Stimulated activated CD4-positive, alpha-beta T cell treated with anti-CD3 and anti-CD28 coated beads, Interleukin-4, amount 100 ng/mL, for 4 hours (primary cell): ENCODE measurements at places on chromosomes 2 and 18.

GRCh38 chr2:28359222-28360057 is 33.2 kb upstream of the FOSL2 start:
- peak; percentile 59 for DNase-seq

- DNase-seq: no peak
These were observed 54.2 kb downstream of the MRPL35 start for GRCh38 chr2:86253424-86253823.

DNA sequence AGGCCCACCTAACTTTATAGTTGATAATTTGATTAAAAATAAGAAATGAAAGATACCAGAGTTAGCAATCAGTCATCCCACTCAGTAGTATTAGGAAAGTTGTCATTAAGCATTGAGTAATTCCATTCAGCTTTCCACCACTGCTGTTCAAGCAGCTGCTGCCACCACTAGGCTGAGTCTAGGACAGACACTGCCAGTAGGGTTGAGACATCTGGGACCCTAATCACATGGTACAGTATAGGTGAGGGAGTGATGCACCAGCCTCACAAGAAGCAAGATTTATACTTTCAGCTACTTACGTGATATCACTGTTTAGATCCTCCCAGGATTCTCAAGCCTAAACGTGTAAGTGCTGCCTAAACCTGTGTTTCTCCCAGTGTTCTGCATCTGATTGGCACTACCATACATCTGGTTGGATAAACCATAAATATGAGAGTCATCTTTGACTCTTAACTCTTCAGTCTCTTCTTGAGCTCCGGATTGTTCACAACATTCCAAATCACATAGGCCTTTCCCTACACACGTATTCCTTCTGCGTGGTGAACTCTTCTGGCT is 3.2 kb downstream of the UBXN4 start:
- DNase-seq: peak; percentile 8

DNA sequence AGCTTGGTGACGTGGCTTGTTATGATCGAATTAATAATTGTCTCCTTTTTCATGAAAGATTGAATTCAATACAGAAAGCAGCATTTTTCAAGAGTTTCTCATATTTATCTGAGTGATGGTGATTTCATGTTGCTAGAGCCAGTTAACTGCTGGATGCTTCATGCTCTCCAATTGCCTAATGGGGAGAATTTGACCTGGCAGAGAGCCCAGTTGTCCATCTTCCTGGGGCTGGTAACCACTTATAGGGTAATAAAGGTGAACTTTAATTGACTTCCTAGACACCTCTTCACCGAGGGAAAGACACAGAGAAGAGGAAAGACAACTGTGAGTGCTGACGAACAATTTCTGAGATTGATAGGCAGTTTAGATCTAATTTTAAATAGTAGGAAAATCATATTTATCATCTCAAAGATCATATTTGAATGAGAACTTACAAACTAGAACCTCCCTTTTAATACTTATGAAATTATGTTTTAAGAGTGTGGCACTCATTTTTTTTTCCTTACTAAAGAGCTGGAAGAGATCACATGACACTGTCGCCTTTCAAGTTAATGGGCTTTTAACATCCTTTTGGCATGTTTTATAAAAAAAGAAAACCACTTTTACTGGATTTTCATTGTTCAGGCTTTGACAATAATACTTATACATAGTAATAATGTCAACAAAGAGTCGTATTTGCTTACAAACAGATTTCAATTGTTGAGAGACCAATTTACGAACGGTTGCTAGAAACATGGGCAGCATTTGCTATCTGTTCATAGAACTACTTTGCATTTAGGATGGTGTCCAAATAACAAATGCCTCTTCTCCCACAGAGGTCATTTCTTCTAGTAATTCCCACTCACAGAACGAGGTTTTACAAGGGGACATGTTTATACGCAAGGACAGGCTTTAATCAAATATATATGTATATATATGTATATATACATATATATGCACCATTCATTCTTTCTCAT is 153.3 kb downstream of the RAPGEF4 start:
- DNase-seq: no peak

DNA sequence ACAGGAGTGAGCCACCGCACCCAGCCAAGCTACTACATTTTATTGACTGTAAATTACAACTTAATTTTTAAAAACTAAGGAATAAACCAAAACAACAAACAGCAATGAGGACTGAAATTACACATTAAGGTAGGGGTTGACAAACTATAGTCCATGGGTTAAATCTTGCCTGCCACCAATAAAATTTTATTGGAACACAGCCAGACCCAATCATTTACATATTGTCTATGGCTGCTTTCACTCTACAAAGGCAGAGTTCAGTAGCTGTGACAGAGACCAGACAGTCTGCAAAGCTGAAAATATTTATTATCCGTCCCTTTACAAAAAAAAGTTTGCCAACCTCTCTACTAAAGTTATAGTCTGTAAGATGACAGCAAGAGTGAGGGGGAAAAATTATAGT is 24.3 kb upstream of the UGP2 start:
- no peak for DNase-seq

- no peak for DNase-seq
These were observed 275.9 kb upstream of the HS6ST1 start for GRCh38 chr2:128594651-128594910.

- no peak for DNase-seq
These were observed 174.9 kb downstream of the ETAA1 start for GRCh38 chr2:67571785-67572718.

- no peak for DNase-seq
These were observed 41.7 kb downstream of the HPCAL1 start for GRCh38 chr2:10344105-10345066.

GRCh38 chr18:42954887-42955286 is 160.6 kb downstream of the RIT2 start:
- DNase-seq: no peak

DNA sequence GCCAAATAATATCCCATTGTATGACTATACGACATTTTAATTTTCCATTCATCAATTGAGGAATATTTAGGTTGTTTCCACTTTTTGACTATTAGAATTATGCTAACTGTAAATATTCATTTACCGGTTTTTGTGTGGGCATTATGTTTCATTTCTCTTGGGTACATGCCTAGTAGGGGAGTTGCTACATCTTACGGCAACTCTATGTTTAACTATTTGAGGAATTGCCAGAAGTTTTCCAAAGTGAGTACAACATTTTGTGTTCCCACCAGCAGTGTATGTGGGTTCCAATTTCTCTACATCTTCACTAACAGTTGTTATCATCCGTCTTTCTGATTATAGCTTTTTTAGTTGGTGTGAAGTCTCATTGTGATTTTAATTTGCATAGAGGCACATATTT is 1.6 kb upstream of the KDSR start:
- no peak for DNase-seq

GRCh38 chr2:55119711-55120487 is 69.6 kb upstream of the RTN4 start:
- no peak for DNase-seq

GRCh38 chr2:85458601-85459563 is 40.4 kb downstream of the SH2D6 start:
- DNase-seq: no peak

DNA sequence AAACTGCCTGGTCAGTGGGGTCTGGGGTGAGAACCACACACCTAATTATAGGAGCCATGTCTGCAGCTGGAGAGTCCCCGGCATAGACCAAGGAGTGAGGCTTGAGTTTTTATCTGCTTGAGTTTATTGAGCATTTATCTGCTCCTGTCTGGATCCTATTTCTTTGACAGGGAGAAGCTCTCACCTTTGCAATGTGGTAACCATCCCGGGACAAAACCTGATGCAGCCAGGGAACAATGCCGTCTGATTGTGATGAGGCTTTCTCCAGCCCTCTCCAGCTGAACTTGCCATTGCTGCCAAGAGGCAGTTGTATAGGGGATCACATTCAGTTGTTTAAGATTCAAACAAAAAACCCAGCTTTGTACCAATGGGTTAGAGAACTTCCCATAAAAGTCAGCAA is 324.4 kb downstream of the TSN start:
- no peak for DNase-seq

GRCh38 chr2:225531559-225531958 is 132.0 kb downstream of the NYAP2 start:
- no peak for DNase-seq

DNA sequence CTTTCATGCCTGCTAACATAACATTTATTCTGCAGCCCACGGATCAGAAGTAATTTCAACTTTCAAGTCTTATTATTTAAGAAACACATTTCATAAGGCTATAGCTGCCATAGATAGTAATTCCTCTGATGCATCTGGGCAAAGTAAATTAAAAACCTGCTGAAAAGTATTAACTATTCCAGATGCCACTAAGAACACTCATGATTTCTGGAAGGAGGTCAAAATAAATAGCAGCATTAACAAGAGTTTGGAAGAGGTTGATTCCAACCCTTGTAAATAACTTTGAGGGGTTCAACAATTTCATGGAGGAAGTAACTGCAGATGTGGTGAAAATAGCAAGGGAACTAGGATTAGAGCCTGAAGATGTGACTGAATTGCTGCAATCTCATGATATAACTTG is 77.6 kb downstream of the CCDC148 start:
- DNase-seq: no peak

DNA sequence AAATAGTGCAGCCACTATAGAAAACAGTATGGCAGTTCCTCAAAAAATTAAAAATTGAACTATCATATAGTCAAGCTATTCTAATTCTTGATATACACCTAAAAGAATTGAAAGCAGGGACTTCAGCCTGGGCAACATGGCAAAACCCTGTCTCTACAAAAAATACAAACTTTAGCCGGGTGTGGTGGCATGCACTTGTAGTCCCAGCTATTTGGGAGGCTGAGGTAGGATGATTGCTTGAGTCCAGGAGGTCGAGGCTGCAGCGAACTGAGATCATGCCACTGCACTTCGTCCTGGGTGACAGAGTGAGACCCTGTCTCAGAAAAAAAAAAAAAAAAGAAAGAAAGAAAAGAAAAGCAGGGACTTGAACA is 279.5 kb upstream of the STON1 start:
- no peak for DNase-seq

DNA sequence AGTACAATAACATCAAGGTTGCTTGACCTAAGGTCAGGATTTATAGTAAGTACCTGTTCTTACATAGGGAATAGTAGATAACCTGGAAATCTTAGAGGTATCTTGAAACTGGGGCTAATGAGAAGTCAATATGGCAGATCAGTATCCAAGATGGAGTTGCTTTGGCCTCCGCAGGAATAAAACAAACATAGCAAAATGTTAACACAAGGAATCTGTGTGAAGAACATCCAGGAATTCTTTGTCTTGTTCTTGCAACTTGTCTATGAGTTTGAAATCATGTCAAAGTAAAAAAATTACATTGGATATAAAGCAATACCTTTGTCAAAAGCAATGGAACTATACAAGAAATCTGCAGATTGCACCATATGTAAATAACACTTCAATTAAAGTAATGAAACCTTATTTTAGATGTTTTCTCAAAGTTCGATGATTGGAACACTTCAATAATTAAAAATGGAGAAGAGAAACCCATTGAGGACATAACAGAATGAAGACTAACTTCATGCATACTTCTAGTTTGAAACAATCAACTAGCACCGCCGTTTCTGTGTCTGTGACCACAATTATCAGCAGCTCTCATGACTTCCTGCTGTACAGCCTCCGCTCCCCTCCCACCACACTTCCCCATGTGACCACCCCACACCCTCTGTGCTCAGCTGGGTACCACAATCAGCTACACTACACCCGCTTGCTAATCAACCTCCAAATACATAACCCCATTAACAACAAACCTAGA is 27.6 kb downstream of the C2orf76 start:
- peak; percentile 29 for DNase-seq

- no peak for DNase-seq
These were observed 22.7 kb downstream of the EPC2 start for GRCh38 chr2:148667113-148667836.

- DNase-seq: no peak
These were observed 501.8 kb downstream of the EIPR1 start for GRCh38 chr2:2875831-2876230.

DNA sequence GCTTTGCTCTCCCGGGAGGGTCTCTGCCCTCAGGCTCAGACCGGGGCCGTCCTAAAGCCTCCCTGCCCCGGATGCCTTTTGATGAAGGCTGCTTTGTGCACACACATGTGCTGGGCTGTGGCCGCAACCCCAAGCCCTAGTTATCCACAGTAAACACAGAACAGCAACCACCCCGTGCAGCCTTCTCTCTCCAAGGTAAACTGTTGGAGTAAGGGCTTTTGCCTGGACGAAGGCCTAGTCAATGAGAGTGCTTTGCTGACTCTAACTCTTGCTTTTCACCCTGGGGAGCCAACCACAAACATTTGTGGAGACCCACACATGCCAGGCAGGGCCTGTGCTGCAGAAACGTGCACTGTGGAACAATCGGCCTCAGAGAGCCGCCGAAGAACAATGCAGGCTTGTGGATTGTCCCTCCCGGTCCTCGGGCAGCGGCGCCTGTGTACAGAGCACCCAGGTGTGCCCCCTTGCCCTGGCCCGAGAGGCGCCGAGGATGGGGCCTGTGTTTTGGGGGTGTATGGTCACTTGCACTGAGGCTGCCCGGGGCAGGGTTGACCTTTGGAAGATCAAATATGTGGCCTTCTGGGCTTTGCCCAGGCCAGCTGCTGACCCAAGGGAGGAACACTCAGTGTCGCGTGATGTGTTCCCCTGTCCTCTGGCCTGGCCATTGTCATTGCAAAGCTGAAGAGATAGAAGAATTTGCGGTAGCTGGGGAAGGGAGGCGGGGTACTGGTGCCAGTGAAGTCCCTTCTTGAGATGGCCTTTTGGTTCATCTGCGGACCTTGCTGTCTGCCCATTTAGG is 37.0 kb downstream of the CTIF start:
- DNase-seq: no peak

- no peak for DNase-seq
These were observed 24.2 kb upstream of the SERPINE2 start for GRCh38 chr2:224063298-224063648.

- DNase-seq: no peak
These were observed 395.0 kb upstream of the NRP2 start for GRCh38 chr2:205287316-205287715.

- no peak for DNase-seq
These were observed 215.1 kb upstream of the KLHL29 start for GRCh38 chr2:23169896-23170295.

DNA sequence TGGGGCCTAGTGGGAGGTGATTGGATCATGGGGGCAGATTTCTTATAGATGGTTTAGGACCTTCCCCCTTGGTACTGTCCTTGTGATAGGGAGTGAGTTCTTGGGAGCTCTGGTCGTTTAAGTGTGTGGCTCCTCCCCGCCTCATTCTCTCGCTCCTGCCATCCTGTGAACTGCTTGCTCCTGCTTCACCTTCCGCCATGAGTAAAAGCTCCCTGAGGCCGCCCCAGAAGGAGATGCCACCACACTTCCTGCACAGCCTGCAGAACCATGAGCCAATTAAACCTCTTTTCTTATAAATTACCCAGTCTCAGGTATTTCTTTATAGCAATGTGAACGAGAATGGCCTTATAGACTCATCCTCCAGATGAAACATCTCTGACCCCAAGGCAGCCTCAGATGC is 101.5 kb downstream of the KCNF1 start:
- no peak for DNase-seq

DNA sequence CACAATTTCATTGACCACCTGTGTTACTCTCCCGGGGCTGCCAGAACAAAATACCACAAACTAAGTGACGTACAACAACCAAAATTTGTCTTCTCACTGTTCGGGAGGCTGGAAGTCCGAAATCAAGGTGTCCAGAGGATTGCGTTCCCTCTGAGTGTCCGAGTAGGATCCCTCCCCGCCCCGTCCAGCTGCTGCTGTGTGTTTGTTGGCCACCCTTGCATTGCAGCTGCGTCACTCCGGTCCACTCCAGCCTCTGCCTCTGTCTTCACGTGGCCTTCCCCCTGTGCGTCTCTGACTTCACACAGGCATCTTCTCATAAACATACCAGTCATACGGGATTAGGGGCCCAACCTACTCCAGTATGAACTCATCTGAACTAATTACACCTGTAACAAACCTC is 251.8 kb upstream of the SMIM21 start:
- no peak for DNase-seq

- no peak for DNase-seq
These were observed 97.5 kb downstream of the STPG4 start for GRCh38 chr2:47057687-47058002.
